NCI-H1436 (cell line): ENCODE measurements at places on chromosomes 4 and X.

GRCh38 chr4:121977251-121978171 is 25.7 kb upstream of the TRPC3 start:
- DNase-seq, result no peak

- DNase-seq, result no peak
Measured at GRCh38 chr4:117637347-117637746, 396.9 kb upstream of the NDST3 start.

GRCh38 chr4:147678106-147678505 is 5.9 kb downstream of the PRMT9 start:
- DNase-seq, result no peak

DNA sequence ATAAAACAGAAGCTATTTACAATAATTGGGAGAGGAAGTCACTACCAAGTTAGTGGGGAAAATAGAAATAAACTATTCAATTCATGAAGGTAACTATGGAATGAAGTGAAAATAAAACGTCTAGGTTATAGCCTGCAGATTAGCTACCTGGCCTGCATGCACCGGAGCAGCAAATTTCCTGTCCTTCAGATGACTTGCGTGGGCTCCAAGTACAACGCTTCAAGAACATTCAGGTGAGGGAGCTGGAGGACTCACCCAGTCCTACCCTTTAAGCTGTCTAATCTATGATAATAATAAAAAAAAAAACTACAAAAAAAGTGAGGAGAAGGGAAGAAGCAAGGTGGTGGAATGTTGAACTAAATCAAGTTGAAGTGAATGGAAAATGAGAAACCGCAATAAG is 13.2 kb downstream of the C4orf54 start:
- no peak for DNase-seq

GRCh38 chr4:153728660-153729059 is 31.2 kb downstream of the RNF175 start:
- DNase-seq, result no peak

GRCh38 chr4:120725639-120726580 is 196.6 kb downstream of the PRDM5 start:
- DNase-seq, result no peak

DNA sequence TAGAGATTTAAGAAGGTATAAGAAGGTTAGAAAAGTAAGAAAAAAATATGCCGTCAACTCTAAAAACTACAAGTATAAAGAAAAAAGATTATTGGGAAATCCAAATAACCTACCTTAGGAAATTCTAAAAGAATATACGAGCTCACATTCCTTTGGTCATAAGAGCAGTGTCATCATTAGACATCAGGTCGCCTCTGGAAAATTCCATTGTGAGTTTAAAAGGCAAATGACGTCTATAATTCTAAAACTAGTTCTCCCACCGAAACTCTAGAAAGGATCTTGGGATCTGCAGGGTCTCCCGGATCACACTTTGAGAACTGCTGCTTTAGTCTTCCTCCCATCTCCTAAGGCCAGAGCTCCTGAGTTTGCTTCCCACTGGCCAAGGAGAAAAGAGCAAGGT is 518 bp upstream of the SAT1 start:
- DNase-seq, result no peak

DNA sequence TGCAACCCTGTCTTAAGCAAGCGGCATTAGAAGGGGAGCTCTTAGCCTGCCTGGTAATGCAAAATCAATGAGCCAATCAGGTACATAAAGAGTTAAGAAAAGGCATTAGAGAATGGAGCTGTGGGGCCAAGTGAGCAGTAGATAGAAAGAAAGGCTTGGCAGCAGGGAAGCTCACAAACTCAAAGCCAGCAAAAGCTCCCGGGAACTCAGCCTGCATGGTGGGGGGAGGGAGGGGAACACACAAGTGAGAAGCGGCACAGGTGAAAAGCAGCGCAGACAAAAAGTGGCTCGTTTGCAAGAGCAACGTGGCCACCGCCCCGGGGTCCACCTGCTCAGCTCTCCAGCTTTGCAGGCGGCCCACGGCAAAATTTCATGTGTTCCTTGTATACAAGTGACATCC is 818.5 kb downstream of the FAM133A start:
- no peak for DNase-seq

- no peak for DNase-seq
Measured at GRCh38 chr4:68451246-68452211, 4.3 kb downstream of the TMPRSS11E start.

DNA sequence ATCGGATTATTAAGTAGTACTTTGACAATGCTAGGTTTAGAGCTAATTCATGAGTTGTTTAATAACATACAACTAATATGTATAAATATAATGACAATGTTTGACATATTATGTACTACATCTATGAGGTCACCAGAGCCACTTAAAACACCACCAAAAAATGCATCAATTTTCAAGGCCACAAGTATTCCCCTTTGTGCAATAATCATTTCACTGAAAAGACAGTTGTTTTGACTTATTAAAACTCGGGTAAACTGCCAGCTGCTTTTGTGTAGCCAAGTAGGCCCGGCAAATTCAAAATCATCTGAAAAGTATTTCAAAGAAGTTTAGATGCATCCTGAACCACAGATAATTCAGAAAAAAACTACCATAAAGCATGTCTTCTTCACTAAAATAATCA is 48.7 kb downstream of the CLOCK start:
- no peak for DNase-seq

GRCh38 chr4:159141193-159141592 is 38.3 kb downstream of the RAPGEF2 start:
- no peak for DNase-seq

DNA sequence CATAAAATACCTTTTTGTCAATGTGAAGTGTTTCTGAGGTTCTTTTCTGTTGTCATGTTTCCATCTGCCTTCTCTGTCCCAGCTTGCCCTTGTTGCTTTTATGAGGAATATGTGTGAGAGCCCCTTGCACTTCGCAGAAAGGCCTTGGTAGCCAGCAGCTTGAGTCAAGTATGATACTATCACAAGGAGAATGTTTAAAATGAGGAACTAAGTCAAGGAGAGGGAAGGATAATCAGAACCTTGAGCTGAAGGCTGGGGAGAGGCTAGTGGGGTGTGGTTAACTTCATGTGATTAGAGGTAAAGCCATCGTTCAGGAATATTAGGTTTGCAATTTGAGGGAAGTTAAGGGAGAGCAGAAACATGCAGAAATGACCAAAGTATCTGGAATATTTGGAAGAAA is 12.7 kb downstream of the PGK1 start:
- no peak for DNase-seq

DNA sequence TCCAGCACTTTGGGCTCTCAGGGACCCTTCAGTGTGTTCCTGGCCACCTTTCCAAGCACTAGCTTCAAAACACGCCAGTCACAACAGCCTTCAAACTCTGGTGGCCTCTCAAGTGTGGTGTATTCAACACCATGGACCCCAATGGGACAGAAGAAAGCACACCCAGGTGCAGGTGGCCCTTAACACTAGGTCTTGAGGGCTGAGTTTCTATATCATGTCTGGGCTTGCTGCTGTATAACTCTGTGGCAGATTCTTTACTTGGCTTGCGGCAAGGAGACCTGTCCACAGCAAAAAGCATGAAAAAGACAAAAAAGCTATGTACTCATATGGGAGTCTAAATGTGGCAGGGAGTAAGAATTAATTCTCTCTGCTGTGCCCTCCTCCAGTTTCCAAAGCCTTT is 23.1 kb downstream of the MSL3 start:
- DNase-seq, result no peak

DNA sequence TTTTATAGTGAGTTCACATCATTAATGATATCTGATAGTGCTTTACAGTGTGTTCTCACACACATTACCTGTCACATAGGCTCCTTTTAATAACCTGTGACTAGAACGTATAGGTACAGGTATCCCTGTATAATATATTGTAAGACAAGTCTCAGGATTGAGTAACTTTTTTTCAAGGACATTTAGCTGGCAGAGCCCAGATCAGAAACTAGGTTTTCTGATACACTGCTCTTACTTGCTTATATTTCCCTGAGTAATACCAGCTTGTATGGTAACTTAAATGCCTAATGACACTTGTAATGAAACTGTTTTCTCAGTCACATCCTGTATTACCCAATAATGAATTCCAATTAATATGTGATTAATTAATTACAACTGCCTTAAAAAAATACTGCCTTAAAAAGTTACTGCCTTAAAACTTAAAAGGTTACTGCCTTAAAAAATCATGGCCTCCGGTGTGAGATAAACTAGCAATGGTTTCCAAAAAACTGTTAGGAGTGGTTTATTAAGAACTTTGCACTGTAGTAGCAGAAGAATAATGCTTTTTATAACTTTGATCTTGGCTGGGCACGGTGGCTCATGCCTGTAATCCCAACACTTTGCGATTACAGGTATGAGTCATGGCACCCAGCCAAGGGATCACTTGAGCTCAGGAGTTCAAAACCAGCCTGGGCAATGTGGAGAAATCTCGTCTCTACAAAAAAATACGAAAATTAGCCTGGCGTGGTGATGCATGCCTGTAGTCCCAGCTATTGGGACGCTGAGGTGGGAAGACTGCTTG is 11.9 kb downstream of the COPS4 start:
- no peak for DNase-seq

- no peak for DNase-seq
Measured at GRCh38 chr4:112318239-112319142, 21.3 kb downstream of the ALPK1 start.

DNA sequence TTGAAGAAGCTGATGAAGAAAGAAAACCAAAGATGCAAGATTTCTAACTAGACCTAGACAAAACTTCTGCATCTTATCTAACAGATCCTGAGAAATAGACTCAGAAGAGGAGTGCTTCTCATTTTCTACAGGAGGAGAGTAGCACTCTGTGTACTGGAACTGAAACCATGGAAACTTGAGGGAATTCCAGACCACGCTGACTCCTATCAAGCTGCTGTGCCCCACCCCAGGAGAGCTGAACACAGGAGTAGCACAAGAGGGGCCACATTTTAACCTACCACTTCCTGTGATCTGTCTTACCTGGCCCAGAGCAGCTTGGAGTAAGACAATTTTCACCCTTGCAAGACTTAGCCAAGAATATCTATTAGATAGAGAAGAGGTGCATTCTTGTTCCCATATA is 248.9 kb downstream of the SCFD2 start:
- no peak for DNase-seq

DNA sequence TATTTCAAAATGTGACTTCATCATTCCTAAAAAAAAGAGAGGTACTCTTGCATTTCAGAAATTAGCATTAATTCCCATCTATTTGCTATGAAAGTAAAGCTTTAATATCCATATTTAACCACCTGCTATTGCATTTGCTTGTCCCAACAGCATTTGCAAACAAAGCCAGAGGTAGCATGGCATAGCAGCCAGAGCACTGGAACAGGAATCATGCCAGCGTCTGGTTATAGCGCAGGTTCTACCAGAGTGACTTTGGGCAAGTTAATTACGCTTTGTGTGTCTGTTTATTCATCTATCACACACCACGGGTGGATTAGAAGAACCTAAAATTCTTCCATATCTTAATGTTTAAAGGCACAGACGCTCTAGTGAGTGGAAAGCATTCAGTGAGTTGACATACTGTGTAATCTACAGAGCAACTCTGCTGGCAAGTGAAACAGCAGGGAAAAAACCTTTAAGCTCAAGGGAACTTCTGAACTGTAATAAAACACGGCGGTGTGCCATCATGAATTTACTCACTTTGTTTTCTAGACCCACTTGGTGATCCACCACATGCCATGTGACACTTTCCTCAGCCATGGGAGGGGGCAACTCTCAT is 76.6 kb upstream of the QRFPR start:
- DNase-seq, result no peak

GRCh38 chr4:69749771-69750170 is 10.6 kb downstream of the SULT1B1 start:
- DNase-seq, result no peak

DNA sequence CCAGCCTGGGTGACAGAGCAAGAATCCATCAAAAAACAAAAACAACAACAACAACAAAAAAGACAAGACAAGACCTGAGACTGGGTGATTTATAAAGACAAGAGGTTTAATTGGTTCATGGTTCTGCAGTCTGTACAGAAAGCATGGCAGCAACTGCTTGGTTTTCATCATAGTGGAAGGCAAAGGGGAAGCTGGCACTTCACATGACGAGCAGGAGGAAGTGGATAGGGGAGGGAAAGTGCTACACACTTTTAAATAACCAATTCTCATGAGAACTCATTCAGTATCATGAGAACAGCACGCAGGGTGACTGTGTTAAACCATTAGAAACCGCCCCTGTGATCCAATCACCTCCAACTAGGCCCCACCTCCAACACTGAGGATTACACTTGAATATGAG is 28.4 kb upstream of the SLC10A7 start:
- no peak for DNase-seq

DNA sequence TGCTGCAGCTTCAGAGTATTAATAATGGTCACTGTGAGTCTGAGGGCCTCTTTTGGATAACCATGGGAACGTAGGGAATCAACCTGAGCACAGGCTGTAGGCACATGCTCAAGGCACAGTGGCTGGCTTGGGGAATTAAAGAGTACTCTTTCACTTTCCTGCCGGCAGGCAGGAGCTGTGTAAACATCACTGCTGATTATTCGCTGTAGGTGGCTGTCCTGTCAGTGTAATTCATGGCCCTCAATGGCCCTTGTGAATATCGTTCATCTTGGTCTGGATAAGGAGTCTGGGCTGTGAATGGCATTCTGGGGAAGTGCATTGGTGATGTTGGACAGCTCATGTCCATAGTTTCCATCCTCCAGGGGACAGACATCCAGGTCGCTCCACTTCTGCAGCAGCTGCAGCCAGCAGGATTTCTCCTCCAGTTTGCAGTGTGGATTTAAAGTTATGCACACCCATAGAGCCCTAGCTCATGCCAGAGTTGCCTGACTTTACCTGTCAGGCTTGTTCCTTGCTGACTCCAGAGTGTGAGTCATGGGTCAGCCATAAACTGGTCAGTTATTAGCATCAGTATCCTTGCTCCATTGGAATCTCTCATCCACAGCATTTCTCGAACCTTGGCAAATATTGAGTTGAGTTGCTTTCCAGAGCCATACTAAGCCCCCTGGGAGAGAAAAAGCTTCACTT is 43.0 kb downstream of the C4orf33 start:
- DNase-seq, result no peak

DNA sequence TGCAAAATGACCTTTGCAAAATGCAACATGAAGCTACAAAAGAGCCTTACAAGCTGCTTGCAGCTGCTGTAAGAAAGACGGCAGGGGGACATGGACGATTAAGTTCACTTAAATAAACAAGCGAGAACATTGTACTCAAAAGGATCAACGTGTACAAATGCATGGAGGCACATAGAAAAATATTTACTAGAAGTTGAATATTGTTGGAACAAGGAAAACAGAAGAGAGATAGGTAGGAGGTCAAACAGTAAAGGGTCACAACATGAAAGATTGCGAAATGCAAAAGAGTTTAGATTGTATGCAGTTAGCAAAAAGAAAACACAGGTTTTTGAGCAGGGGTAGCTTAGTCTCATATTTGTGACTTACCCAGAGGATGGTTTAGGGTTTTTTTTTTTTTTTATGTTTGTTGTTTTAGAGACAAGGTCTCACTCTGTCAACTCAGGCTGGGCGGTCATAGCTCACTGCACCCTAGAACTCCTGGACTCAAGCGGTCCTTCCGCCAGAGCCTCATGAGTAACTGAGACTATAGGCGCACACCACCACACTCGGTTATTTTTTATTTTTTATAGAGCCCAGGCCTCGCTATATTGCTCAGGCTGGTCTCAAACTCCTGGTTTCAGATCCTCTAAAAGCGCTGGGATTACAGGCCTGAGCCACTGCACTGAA is 1.4 kb upstream of the PHF8 start:
- DNase-seq, result peak; percentile 39

- no peak for DNase-seq
Measured at GRCh38 chr4:93918856-93919255, 90.3 kb downstream of the ATOH1 start.

GRCh38 chrX:110226931-110227330 is 91.0 kb downstream of the AMMECR1 start:
- no peak for DNase-seq

GRCh38 chr4:147447786-147448185 is 33.1 kb upstream of the EDNRA start:
- no peak for DNase-seq
